IMR-90 (cell line): ENCODE measurements at places on chromosomes 11 and 22.
A peak's percentile ranks its signal among the peaks of the same experiment; 100 is the strongest.

DNA sequence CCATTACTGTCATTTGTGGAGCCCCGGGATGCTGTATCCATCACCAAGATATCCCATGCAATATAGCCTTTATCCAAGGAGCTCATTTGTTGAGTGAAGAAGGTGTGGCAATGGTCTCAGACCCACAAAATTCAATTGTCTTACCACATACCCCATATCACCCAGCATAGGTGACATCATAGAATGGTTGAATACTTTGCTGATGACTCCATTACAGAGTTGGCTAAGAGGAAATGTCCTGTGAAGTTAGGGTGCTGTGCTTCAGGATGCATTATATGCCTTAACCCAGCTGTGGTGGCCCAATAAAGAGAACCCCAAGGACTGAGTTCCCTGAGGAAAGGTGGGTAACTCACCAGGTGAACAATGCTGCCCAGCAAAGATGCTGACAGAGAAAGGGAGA lies 113.7 kb downstream of the EFCAB6 start:
- no peak for DNase-seq

DNA sequence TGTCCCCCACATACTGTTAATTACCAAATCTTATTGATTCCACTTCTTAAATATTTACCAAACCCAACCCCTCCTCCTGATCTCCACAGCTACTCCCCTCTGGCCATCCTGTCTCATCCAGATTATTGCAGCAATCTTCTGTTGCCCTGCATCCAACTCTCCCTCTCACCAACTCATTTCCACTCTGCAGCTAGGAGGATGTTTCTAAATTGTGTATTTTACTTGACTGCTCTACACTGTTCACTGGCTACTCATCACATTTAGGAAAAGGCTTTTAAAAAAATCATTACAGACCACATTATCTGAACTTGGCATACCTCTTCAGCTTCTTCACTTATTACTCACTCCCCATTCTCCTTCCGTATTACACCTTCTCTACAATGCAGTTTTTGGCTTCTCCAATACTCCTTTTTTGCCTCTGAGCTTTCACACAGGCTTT lies 117.9 kb downstream of the ATG16L2 start:
- DNase-seq, result peak; percentile 72

GRCh38 chr11:11467312-11467711 lies 114.3 kb upstream of the CSNK2A3 start:
- DNase-seq, result no peak

DNA sequence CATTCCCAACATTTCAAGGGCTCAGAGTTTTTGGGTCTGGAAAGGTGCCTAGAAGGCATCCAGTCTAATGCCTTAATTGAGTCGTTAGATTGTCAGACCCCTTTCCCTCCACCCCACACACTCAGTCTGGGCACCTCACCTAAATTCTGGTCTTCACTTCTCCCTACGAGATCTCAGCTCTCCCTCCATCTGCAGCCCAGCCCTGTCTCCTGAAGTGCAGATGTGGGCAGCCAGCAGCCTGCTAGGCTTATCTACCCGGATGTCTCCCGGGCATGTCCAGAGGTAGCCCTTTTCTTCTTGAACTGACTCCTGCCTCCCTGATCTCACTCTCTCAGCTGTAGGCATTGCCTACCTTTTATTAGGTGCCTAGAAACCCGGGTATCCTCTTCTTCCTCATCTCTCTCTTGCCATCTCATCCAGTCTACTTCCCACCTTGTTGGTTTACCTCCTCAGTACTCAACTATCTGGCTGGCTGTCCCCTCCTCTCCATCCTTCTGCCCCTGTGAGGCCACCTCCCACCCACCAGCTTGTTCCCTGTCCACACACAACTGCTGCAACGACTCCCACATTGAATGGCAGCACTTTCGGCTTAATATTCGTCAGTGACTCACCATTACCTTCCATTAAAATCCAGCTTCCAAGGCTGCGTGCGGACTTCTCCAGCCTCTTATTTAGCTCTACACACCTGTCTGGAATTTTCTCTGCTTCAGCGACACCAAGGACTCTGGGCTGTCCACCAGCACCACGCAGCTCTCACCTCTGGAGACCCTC lies 6.2 kb downstream of the SEPTIN3 start:
- DNase-seq, result no peak

- DNase-seq, result peak; percentile 46
Observed at GRCh38 chr22:20867179-20868024, 8.6 kb downstream of the SNAP29 start.

- no peak for DNase-seq
Observed at GRCh38 chr11:92810423-92811064, 158.9 kb upstream of the MTNR1B start.
